ENCODE measurements at places on chromosomes 4 and X. TPM values are rescaled to one million over a fixed set of nuclear protein-coding genes. Genes with fewer than 3 reads are reported as not detected.
A peak's percentile ranks its signal among the peaks of the same experiment; 100 is the strongest.

GRCh38 chr4:56229947-56230346 lies 157.3 kb downstream of the AASDH start:
- no peak for DNase-seq

DNA sequence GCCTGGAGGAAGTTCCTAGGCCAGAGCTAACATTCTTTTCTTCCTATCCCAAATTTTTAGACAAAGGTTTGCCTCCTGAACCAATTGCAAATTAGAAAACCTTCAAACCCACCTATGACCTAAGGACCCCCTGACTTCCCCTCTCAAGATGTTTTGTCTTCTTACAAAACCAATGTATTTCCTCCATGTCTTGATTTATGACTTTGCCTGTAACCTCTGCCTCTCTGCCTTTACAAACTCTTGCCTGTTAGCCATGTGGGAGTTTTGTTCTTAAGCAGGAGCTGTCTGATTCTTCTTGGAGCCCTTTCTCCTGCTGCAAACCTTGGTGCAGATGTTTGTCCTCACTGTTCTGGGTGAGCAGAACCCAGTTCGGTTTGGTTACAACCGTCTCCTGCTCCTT lies 222.3 kb upstream of the BOD1L1 start:
- no peak for DNase-seq

- DNase-seq = no peak
Observed at GRCh38 chr4:20589436-20589835, 110.8 kb upstream of the PACRGL start.

DNA sequence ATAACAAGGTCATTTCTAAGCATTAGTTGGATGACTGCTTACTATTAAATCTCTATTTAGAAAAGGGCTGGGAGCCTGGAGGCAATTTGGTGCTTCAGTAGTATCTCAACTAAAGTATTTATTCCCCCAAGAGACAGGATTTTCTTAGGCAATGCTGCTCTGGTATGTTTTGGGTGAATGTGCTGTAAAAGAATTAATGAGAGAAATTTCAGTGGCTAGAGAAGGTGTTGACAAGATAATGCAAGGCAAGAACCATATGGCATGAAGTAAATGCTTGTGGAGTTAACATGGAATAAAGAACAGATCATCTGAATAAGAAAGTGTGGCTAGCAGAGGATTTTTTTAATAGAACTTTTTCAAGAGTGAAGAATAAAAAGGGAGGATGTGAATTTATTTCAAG lies 3.9 kb downstream of the CYP2U1 start:
- no peak for DNase-seq

GRCh38 chr4:94974773-94975172 lies 217.0 kb downstream of the BMPR1B start:
- DNase-seq = no peak

GRCh38 chrX:46575991-46576392 lies 2.4 kb downstream of the CHST7 start:
- DNase-seq = no peak

- no peak for DNase-seq
Observed at GRCh38 chr4:128244379-128244778, 43.2 kb downstream of the PGRMC2 start.

GRCh38 chrX:134631426-134632346 lies 26.6 kb downstream of the PLAC1 start:
- no peak for DNase-seq

- DNase-seq = no peak
Observed at GRCh38 chr4:148447681-148448080, 5.5 kb upstream of the NR3C2 start.

GRCh38 chr4:2332201-2332975 lies 70.5 kb upstream of the MXD4 start:
- no peak for DNase-seq

GRCh38 chrX:140661643-140662042 lies 47.9 kb upstream of the LINC00632 start:
- DNase-seq = no peak

DNA sequence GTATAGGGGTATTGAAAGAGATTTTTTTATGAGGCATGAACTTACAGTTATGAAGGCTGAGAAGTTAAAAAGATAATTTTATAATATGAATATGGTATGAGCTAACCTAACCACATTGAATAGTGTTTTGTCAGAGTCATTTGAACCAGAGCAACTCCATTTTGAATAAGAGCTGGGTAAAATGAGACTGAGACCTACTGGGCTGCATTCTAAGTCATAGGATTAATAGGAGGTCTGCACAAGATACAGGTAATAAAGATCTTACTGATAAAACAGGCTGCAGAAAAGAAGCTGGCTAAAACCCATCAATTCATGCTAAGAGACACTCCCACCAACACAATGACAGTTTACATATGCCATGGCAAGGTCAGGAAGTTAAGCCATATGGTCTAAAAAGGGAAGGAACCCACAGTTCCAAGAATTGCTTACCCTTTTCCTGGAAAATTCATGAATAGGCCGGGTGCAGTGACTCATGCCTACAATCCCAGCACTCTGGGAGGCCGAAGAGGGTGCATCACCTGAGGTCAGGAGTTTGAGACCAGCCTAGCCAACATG lies 209.2 kb downstream of the TECRL start:
- DNase-seq = no peak

- DNase-seq = no peak
Observed at GRCh38 chr4:78022517-78022916, 34.6 kb upstream of the FRAS1 start.

GRCh38 chr4:140256335-140256734 lies 102.4 kb upstream of the MAML3 start:
- DNase-seq = no peak

DNA sequence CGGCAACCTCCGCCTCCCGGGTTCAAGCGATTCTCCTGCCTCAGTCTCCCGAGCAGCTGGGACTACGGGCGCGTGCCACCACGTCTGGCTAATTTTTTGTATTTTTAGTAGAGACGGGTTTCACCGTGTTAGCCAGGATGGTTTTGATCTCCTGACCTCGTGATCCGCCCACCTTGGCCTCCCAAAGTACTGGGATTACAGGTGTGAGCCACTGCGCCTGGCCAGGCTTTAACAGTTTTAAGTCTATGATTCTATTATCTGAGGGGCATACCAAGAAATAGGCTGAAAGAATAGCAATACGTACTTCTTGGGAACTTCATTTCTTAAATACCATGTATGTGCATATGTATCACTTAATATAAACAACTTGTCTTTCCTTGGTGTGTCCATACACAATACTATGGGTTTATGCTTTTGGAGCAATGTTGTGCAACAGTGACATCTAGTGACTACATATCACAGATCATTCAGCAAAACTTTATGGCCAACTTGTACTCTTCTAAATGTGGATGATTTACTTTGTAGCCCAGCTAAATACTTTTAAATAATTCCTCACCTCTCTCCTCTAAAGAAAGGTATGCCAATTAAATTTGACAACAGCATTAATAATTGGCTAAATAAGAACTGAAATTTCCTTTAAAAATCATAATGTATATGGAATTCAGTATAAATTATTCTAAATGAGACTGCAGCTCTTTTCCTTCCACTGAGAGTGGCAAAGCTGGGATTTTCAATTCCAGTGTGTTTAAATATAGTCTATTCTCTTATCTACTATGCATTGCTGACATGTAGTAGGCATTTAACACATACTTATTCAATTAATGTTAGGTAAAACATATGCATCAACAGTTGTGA lies 10.4 kb downstream of the SLC9B1 start:
- DNase-seq = peak; percentile 83

DNA sequence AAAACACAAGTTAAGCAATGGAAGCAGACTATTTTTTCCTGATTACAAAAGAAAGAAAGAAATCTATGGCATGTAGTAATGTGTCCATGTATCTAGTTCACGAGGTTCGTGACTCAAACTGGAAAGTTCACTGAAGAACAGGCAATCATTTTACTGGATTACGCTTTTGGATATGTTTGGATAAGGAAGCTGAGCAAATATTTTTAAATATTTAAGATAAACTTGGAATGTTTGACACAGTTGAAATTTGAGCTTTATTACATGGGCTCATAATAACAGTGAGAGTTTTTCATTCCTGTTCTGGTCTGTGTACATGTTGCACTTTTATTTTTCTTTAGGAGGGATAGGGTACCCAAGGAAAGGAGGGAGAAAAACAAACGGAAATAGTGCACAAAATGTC lies 244.2 kb upstream of the GK2 start:
- no peak for DNase-seq

- DNase-seq = peak; percentile 92
Observed at GRCh38 chr4:17336524-17336961, 175.3 kb downstream of the QDPR start.

DNA sequence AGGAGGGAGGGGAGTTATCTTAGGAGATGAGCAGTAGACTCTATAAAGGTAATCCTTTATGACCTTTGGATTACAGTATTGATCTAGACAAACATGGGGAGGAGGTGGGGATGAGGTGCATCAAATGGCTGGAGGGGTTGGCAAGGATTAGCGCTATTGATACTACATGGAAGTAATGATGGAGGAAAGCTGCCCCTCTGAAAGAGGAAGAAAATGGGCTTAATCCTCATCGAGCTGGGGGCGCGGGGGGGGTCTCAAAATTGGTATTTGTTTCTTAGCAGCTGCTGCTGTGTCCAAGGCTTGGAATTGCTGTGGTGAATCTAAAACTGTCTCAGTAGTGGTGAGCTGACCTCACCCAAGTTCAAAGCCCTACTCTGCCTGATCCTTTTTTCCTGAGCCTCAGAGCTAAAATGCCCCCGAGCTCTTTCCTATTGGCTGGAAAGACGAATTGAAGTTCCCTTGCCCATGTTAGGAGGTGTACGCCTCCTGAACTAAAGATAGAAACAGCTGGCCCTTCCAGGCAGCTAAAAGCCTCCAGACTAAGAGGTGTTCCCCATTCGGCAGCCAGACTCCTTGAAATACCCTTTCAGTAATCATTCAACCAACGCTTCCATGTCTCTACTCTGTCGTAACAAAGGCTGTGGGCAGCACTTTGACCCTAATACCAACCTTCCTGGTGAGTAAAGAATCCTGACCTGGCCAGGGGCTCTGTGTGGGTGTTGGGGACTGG lies at the start of gene ITGB1BP2:
TSS of gene ITGB1BP2 (plus strand) at position 556 of the 730 bp plus-strand sequence. CDS start at position 613, 57 bp downstream.
- DNase-seq = no peak

DNA sequence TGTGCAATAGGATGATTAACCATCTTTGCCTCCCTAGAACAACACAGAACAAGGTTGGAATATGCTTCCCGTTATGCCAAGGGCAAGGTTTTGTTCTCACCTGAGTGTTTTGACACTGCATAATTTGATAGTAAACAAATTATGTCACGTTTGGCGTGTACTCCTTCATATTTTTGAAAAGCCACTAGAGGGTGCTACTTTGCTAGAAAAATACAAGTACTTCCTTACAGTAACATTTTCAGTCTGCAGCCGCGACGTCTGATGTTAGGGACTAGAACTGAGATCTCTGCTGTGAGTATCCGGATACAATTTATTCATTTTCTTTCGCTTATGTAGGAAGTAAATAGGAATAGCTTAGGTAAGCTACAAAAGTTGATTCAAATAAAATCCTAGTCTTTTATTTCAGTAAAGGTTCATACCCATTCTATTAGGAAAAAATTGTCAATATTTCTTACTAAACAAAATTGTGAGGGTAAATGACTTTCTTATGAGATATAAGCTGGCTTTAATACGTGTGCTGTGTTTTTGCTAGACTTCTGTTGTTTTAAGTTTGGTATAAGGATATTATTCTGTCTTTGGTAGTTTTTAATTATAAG lies 181.1 kb upstream of the WDFY3 start:
- DNase-seq = peak; percentile 43

- DNase-seq = no peak
Observed at GRCh38 chrX:50756276-50756675, 57.7 kb downstream of the SHROOM4 start.

DNA sequence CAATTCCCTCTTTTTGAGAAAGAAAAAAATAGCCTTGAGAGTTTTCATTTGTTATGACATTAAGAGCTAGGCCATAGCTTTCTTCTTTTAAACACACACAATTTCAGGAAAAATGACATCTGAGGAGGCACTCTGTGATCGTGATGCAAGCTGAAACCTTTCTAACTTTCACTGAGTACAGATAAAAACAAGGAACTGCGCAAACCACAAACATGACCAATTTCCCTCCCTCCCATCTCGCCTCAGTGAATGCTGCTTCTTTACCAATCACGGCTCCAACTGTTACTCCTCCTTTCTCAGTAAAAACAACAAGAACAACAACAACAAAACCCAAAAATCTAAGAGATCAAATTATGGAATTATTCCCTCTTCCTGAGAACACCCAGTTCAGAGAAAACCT lies 626.8 kb downstream of the TLL1 start:
- no peak for DNase-seq

DNA sequence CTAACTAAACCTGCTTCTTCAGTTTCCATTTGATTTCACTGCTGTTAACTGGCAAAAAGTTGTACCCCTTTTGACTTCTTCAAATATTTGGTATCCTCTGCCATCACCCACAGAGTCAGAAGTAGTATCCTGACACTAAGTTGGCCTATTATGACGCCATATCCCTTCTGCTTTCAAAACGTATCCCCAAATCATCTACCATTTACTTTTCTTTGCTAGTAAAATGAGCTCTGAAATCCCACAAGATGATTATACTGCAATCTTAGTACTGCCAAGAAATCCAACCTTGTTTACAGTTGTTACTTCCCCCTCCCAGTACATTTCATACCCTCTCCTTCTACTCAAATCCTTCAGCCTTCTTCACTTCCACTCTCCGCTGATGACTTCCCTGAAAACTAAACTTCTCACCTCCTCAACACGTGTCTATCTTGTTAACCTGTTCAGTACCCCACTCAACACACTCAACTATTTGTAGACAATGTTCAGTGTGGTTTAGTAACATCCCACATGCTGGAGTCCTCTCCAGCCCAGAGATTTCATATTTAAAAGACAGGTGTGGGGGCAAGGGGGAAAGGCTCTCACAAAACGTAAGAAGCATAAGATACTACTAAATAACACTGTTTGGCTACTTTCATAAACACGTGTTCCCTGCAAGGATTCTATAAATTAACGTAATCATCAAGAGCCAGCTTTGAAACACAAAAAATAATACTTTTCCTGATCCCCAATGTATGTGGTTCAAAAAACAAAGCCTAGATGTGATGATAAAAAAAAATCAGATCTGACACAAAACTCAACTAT lies 1.3 kb downstream of the NAF1 start:
- DNase-seq = no peak

Gene PNMA6A
- total RNA-seq = 0.71 TPM

Gene SETD7
- total RNA-seq = 6.0 TPM

Gene CYLC1
- total RNA-seq = not detected

Gene PNMA5
- not detected for total RNA-seq

Gene HOPX
- total RNA-seq = 5.9 TPM

Gene ATP6AP2
- total RNA-seq = 59.4 TPM

Gene FANCB
- total RNA-seq = 7.2 TPM

Gene ARHGAP6
- total RNA-seq = 0.71 TPM

Gene SSX1
- total RNA-seq = not detected

Gene TMEM33
- 23.8 TPM for total RNA-seq

Gene ANXA10
- 0.19 TPM for total RNA-seq

Gene SYP
- total RNA-seq = 14.4 TPM

Gene RRH
- 0.05 TPM for total RNA-seq

Gene CNKSR2
- total RNA-seq = 3.4 TPM

Measured in thymus (tissue), 14 donors.